Activated CD8-positive, alpha-beta memory T cell treated with anti-CD3 and anti-CD28 coated beads, Interleukin-2, amount 10 ng/mL, durations not matched to agents 7 days and 5 days (primary cell): ENCODE measurements at places on chromosomes 3 and 15. TPM values are rescaled to one million over a fixed set of nuclear protein-coding genes. Genes with fewer than 3 reads are reported as not detected.

Gene ALDH1A3
- not detected for total RNA-seq

Gene POPDC2
- total RNA-seq = 2.3 TPM

DNA sequence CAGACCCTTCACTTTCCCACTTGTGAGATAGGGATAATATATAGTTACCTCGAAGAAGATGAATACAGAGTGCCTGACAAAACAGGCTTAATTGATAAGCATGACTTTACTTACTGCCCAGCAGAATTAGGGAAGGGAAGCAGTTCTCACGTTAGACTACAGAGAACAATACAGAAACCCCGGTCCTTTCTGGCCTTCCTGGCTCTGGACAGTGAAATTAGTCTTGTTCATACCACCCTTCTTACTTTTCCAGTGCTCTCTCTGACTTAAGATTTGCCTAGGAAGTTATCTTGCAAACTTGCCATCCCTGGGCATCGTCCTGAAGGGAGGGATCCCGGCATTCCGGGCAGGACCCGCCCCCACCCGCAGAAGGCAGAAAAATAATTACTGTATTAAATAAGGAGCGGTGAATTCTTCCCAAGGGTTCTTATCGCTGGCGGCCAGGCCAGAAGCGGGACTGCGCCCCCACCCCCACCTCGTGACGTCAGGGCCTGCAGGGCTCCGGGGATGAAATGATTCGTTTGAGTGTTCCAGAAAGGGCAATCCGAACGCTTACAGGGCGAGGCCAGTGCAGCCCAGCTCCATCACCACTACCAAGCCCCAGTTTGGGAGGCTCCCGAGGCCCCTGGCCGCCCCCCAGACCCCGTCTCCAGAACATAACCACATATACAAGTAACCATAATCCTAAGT is 8.4 kb downstream of the SOX2 start:
- H3K4me1 ChIP-seq = no peaks in the 10 kb centered on the region
- H3K27ac ChIP-seq = no peak overlapping the region
- peaks cover 2% of the 10 kb centered on the region for H3K36me3 ChIP-seq

- no peak overlapping the region for H3K4me3 ChIP-seq
- DNase-seq = no peak
- H3K36me3 ChIP-seq = peaks cover 4% of the 10 kb centered on the region
These were observed 112.6 kb downstream of the FNDC3B start for GRCh38 chr3:172151651-172152649.

DNA sequence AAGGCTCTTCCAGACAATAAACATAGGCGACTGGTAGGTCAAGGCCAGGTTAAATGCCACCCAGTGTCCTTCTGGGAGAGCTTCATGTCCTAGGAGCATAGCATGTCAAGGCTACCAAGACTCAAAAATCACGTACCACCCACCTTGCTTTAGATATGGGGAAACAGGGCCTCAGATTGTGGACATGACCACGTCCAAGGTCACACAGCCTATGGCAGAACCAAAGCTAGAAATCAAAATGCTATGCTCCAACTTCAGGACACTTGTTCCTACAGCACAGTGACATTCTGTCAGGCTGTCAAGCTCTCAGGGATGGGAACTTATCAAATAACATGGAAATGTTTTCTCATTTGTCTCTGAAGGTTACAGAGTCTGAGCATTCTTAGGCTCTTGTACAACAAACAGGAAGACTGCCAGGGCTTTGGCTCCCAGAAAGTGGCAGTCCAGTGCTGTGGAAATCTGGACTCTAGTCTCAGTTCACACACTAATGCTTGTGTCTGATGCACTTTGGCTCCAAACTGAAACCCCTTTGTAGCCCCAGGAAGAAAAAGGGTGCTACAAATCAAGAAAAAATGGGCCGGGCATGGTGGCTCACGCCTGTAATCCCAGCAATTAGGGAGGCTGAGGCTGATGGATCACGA is 170.4 kb upstream of the LPP start:
- no peak overlapping the region for H3K4me3 ChIP-seq
- no peak overlapping the region for H3K27ac ChIP-seq
- H3K36me3 ChIP-seq = no peaks in the 10 kb centered on the region
- no peaks in the 10 kb centered on the region for H3K27me3 ChIP-seq
- no peak for DNase-seq
